ENCODE measurements at places on chromosomes 3 and 15.

DNA sequence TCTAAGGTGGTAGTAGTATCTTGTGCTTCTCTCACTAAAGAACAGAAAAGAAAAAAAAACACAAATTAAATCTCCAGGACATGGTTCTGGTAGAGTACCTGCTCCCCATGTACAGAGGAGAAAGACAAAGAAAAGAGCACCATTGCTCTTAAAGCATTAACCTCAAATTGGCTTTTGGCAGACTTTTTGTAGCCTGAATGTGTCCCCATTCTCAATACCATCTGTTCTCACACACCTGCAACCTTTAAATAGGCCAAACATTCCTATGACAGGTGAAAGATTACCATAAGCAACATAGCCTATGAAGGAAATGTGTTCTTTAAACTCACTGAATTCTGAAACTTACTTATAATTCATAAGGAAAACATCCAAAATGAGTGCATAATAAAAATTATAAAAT lies 68.0 kb downstream of the TIPARP start:
- DNase-seq: no peak

DNA sequence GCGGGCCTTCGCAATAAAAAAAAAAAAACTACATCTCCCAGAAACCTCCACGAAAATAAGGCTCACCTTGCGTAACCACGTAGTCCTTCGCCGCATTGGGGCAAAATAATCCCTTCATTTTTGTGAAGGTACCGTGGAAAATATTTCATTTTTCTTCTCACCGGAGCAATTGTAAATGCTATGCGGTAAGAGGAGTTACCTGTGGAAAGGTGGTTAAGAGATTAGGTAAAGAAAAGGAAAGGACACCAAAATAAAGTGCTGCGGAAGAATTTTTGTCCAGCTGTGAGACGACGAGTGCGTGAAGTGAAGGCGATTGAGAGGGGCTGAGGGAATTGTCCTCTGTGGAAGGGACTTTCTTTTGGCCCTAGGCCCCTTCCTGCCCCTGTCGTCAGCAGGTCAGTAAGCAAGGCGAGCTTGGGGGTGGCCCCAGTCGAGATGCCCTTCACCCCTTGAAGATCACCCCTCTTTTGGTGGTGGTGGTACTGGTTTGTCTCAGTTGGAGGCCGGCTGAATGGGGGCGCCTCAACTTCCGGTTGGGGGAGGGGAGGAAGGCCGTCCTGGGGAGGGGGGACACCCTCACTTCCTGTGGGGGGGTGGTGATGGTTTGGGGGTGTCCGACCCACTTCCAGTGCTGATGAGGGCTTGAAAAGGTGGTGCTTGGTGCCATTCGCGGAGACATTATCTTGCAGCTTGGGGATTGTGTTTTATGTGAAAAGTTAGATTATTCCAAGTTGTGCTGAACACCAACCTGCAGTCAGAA lies at the start of gene HMG20A:
HMG20A (plus strand) TSS at position 279 of the 760 bp plus-strand sequence. CDS start 37,520 bp downstream, outside the sequence.
- peak; percentile 40 for DNase-seq

GRCh38 chr3:125611908-125612307 lies 16.6 kb upstream of the OSBPL11 start:
- DNase-seq: no peak

DNA sequence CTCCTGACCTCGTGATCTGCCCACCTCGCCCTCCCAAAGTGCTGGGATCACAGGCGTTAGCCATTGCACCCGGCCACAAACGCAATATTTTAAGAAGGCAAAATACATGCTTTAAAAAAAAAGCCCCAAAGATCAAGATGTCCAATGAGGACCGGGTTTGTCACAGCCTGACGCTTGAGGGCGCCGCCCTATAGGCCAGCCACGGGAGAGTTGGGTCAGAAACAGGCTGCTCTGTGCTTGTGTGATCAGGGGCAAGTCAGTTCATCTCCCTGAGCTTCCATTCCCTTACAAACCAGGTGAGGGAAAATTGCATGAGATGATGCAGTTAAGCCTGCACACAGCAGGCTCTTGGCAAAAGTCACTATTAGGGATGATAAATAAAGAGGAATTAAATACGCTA lies 23.9 kb downstream of the FAM174B start:
- no peak for DNase-seq

GRCh38 chr15:71008250-71008870 lies 106.9 kb upstream of the THSD4 start:
- DNase-seq: no peak

- no peak for DNase-seq
Measured at GRCh38 chr15:88814393-88814792, 11.2 kb downstream of the ACAN start.

DNA sequence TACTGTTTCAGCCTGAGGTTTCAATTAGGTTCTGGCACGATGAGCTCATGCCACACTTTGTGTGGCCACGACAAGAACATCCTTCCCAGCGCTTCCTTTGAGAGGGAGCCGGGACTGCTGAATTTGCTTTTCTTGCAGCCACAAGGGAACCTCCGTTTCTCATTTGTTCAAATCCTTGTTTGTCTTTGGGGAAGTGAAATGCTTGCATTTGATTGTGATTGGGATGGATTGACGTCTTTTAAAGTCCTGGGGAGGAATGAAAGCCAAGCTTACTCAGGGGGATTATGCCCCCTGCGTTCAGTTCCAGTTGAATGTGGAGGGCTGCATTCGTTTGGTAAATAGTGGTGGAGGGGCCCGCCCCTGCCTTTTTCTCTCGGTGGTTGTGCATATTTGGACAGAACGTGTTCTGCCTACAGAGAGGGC lies 277.6 kb downstream of the THSD4 start:
- no peak for DNase-seq

DNA sequence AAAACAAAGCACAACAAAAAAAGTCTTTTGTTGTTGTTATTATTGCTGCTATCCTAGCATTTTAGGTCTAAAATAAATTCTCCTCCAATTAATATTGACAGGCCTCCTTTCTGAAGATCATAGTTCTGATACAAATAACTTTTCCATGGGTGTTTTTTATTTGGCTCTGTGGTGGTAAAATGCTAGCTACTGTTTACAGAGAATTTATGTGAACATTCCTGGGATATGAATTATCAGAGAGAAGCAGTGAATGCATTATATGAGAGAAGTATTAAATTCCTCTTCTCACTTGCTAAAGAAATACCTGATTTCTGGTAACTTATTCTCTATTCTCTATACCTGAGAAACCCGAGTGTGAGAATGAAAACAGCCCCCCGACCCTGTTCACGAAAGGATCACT lies 57.5 kb upstream of the TMCO5A start:
- no peak for DNase-seq

- DNase-seq: no peak
Measured at GRCh38 chr3:175308097-175308496, 449.0 kb downstream of the NAALADL2 start.

GRCh38 chr3:39962581-39962980 lies 153.2 kb downstream of the MYRIP start:
- no peak for DNase-seq

DNA sequence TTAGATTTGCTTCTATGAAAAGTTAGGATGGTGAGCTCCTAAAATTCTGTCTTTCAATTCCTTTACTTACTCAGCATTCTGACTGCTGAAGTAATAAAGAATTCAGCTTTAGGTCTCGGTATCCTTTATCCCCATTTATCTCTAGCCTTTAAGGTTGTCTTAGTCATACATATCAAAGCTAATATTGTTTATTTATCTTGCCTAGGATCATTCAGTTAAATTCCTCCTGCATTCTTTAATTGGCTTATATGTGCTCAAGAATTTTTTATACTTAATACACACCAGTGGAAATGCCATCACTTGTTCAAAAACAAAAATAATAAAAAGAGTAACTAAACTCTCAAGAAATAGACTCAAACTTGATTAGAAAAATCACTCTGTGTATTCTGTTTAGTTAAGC lies 507.0 kb downstream of the ZPLD1 start:
- DNase-seq: no peak

GRCh38 chr3:125440559-125440955 lies 65.4 kb upstream of the ZNF148 start:
- DNase-seq: no peak

DNA sequence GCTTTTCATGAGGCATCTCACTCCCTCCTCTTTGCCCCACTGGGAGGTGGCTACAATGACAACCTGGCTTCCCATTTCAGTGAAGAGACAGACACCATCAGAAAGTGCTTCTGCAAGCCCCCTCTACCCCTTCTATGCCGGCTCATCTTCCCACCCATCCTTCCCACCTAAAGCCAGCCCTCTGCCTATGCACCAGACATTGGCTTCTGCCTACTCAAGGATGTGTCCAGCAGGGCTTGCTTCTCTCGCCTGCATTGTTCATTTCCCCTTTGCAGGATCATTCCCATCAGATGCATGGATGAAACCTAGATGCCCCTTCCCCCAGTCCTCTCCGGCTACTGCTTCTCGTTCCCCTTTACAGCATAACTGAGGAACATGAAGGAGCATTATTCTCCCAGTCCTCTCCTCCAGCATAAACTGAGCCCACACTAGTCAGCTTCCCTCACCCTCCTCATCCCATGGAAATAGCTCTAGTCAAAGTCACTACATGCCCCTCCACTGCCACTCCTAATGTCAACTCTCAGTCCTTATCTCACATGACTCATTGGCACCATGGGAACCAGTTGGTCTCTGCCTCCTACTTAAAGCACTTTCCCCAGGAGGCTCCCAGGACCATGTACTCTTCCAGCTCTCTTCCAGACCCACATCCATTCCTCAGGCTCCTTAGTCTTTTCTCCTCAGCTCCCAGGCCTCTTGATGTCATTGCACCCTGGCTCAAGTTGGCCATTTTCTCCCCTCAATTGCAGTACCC lies 47.9 kb downstream of the TM2D3 start:
- no peak for DNase-seq

- no peak for DNase-seq
Measured at GRCh38 chr3:133295199-133295901, 104.5 kb upstream of the BFSP2 start.

DNA sequence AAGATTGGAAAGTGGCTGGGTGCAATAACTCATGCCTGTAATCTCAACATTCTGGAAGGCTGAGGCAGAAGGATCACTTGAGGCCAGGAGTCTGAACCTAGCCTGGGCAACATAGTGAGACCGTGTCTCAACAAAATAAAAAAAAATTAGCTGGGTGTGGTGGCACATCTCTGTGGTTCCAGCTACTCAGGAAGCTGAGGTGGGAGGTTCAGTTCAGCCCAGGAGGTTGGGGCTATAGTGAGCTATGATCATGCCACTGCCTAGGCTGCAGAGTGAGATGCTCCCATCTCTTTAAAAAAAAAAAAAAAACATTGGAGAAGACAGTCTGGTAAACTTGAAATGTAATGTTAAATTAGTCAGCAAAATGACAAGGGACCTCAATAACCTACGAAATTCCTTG lies 57.9 kb downstream of the STAG1 start:
- no peak for DNase-seq

DNA sequence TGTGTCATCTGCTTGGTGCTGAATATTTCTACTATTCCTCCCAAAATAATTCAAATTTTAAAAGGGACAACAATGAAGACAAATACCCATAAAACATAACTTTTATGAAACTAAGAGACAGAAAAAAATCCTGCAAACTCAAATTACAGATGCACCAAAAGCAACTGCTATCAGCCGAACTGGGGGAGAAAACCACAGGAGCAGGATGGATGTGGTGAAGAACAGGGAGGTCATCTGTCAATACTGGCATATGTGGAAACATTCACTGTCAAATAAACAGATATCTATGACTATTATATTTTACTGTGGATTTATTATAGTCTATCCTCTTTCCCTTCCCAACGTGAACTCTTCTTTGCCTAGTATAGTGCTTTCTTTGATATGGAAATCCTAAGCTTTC lies 53.3 kb upstream of the CPOX start:
- no peak for DNase-seq

GRCh38 chr3:185024406-185024805 lies 128.5 kb downstream of the C3orf70 start:
- no peak for DNase-seq

- no peak for DNase-seq
Measured at GRCh38 chr3:71710906-71711494, 14.2 kb downstream of the EIF4E3 start.

DNA sequence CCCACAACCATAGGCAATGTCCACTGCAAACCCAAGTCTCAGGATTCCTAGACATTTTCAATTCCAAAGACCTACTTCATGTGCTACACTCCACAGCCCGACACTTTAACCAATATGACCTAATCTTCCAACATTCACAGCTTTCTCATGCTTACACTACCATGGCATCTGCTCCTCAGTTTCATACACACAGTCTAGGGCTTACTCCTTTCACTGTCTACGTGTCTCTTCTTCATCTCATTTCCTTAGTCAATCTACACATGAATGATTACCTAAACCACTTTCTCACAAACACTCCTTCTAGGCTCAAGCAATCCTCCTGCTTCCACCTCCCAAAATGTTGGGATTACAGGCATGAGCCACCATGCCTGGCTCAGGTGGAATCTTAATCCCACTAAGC lies 106.3 kb downstream of the STAG1 start:
- no peak for DNase-seq

DNA sequence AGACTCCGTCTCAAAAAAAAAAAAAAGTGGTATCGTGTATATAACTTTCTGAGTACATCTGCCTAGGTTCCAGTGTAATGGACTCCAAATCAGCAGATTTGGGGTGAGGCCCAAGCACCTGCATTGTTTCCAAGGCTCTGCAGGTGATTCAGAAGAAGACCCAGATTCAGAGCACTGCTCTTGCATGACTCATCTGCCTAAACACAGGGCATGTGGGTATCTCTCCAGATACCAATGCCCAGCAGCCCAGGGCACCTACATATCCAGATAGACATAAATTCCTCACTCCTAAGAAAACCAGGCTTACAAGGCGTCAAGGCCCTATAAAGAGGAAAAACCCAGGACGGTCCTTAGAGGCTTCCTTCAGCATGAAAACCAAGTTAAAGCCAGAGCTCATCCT lies 24.3 kb downstream of the NDUFAF1 start:
- no peak for DNase-seq

- DNase-seq: no peak
Measured at GRCh38 chr3:42266085-42266484, at the start of gene CCK. Gene CCK, minus strand, starts transcription at chr3:42266185. Its CDS starts 2,555 bp downstream, at chr3:42263630.

GRCh38 chr3:8482263-8482662 lies 19.4 kb upstream of the LMCD1 start:
- no peak for DNase-seq

- no peak for DNase-seq
Measured at GRCh38 chr15:91882858-91883586, 29.5 kb downstream of the SLCO3A1 start.

GRCh38 chr15:62211348-62211747 lies 46.3 kb upstream of the C2CD4B start:
- DNase-seq: no peak

GRCh38 chr15:100761290-100761935 lies 118.2 kb upstream of the ALDH1A3 start:
- DNase-seq: no peak

DNA sequence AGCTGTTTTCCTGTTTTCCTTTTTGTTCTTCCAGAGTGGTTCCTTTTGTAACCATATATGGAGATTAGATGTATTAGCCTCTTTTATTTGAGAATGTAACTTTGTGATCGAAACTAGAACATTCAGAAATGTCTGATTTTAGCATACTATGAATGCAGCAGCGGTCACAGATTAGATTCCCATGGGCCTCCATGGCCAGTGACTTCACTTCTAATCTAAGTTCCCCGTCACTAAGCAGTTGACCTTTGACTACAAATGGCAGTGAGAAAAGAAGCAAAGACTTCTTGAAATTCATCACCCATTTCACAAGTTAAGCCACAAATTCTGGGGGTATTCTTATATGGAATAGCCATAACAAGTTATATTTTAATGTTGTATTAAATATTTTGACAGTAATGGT lies 114.6 kb upstream of the FLNB start:
- no peak for DNase-seq

- DNase-seq: no peak
Measured at GRCh38 chr3:170865209-170866094, 4.5 kb downstream of the RPL22L1 start.
